ENCODE measurements at places on chromosomes 5 and 9.
A peak's percentile ranks its signal among the peaks of the same experiment; 100 is the strongest.

- no peak for DNase-seq
Observed at GRCh38 chr9:19294219-19294618, 63.7 kb downstream of the DENND4C start.

- DNase-seq = no peak
Observed at GRCh38 chr5:114018186-114018585, 343.7 kb upstream of the KCNN2 start.

DNA sequence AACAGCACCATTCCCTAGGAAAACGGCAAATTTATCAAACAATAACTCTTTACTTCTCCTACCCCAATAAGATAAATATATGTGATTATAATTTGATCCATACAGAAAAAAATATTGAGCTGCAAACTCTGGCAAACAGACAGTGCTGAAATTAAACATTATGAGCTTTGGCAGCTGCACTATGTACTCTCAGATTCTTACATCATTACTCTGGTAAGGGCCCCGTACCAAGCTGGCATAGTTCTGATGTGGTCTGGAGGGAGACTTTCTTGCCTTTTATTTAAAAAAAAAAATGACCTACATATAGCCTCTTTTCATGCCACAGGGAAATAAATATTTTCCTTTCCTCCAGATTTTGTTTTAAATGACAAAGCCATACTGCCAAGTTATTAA lies 95.0 kb downstream of the NR6A1 start:
- DNase-seq = no peak

DNA sequence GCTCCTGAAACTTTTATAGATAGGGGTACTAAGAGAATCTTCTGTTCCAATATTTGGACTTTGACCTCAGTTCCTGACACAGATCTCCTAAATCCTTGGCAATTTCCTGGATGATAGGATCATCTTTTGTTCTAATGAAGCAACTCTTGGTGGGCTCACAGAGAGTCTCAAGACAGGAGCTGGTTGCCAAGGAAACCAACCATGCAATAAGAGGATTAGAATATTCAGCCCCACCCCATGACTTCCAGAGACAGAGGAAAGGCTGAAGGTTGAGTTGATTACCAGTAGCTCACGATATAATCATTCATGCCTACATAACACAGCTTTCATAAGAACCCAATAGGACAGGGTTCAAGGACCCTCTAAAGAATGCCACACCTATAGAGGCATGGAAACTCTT lies 2050.2 kb upstream of the CDH6 start:
- DNase-seq = no peak

DNA sequence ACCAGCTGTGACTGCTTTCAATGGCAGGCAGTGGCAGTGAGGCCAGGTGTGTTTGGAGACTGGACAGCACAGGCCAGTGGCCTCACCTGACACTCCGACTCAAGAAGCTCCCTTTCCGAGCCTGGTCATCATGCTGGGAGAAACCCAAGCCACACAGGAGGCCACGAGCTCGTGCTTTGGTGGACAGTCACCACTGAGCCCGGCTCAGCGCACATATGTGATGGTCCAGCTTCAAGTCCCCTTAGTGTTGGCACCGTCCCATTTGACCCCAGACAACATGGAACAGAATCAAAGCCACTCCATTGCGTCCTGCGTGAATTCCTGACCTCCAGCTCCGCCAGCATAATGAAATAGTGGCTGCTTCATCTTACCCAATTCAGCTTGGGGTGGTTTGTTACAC lies 64.0 kb upstream of the PPP1R26 start:
- no peak for DNase-seq

DNA sequence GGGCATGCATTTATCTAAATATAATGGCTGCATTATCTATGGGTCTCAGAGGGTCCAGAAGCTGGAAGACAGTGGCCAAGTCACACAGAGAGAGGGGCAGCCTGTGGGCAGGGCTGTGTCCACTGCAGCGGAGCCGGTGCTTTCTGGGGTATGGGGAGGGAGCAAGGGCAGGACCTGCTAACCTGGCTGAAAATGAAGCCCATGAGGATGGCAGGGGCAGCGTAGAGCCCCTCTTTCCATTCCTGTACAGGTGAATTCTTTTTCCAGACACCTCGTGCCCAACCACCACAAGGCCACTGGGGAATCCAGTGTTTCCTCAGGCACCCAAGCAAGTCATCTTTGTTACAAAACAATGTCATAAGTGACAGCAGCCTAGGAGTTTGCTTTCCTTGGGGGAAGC lies 305.9 kb upstream of the IRX4 start:
- DNase-seq = no peak

DNA sequence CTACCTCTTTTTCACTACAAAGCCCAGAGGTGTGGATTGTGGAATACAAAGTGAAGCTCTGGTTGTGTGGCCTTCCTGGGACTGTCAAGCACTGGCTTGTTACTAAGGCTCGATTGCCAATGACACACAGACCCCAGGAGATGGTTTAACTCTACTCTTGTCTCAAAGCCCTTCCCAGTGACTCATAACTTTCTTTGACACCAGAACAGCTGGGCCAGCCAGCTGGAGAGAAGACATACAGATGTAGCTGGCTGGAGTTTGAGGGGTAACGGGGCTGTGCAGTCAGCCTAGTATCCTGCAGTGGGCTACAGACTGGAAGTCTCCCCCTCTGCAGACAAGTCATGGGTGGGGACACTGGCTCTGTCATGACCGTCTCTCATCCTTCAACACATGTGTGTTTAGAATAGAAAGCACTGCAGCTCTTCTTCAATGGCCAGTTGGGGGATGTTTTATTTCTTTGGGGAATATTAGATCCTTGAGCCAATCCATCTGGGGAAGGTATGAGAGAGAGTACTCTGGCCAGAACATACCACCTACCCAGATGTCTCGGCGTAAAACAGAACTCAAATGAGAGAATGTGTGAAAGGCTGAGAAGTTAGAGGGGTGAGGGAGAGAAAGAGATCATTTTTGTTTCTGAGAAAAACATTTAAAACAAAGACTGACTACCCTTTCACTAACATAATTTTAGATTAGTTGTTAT lies 53.3 kb downstream of the SEMA6A start:
- no peak for DNase-seq

GRCh38 chr9:95030344-95030743 lies 287.2 kb downstream of the FANCC start:
- DNase-seq = no peak

- DNase-seq = no peak
Observed at GRCh38 chr5:89535411-89535810, 652.4 kb upstream of the MEF2C start.

DNA sequence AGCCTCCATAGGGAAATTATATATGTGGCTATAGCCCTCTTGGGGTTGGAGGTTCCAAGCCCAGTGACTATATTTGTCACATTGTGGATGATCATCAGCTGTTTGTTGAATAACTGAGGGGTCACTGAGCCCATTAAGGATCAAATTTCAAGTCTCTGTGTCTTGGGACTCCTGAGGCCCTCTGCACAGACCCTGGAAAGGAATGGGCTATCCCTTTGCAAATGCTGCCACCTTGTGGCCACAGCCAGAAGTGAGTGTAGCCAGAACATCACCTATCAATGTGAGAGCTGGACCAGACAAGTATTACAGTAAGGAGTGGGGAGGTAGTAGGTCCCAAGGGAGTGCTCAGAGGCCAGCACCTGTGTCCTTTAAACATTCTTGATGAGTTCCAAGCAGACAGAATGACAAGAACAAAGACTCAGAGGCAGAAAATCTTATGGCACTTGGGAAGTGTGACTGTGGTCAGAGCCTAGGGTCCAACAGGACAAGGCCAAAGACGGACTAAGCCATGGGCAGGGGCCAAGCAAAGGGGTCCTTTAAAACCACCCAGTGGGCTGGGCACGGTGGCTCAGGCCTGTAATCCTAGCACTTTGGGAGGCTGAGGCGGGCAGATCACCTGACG lies 8.2 kb downstream of the RPP25L start:
- peak; percentile 42 for DNase-seq

- DNase-seq = no peak
Observed at GRCh38 chr9:135644631-135645218, 5.4 kb upstream of the GLT6D1 start.
